Osteocyte (in vitro differentiated cells): ENCODE measurements at places on chromosomes 7 and 10. TPM values are rescaled to one million over a fixed set of nuclear protein-coding genes. Genes with fewer than 3 reads are reported as not detected.

The GTPBP4 gene
- 47.7 and 53.7 TPM in 2 replicates for total RNA-seq

The IMMP2L gene
- 15.6 and 18.5 TPM in 2 replicates for total RNA-seq

The CYP3A4 gene
- not detected in 2 replicates for total RNA-seq

The GHRHR gene
- total RNA-seq = not detected in 2 replicates

The RHOBTB1 gene
- total RNA-seq = 16.0 and 17.2 TPM in 2 replicates

The KIF20B gene
- total RNA-seq = 9.8 and 9.9 TPM in 2 replicates

The GNGT1 gene
- total RNA-seq = not detected in 2 replicates

The ARHGAP22 gene
- 0.64 and 1.1 TPM in 2 replicates for total RNA-seq

The LRMDA gene
- total RNA-seq = 0.19 and 1.3 TPM in 2 replicates

The WIPF3 gene
- total RNA-seq = not detected in 2 replicates

The SORBS1 gene
- total RNA-seq = 1.7 TPM in 2 replicates

The AFAP1L2 gene
- total RNA-seq = 4.0 and 5.7 TPM in 2 replicates

The EPO gene
- not detected in 2 replicates for total RNA-seq

The CPED1 gene
- 3.4 and 3.9 TPM in 2 replicates for total RNA-seq

The TMEM225B gene
- 1.1 and 1.6 TPM in 2 replicates for total RNA-seq

The KNDC1 gene
- total RNA-seq = not detected in 2 replicates

The NODAL gene
- not detected in 2 replicates for total RNA-seq

The SH3PXD2A gene
- total RNA-seq = 43.0 and 46.6 TPM in 2 replicates

The HMX3 gene
- not detected in 2 replicates for total RNA-seq

The CYP26C1 gene
- 0.08 TPM in 1 of 2 replicates, not detected in the other for total RNA-seq

The OPN1SW gene
- total RNA-seq = not detected in 2 replicates

The EEF1AKMT2 gene
- total RNA-seq = 21.9 and 22.0 TPM in 2 replicates

The ANXA8 gene
- total RNA-seq = not detected in 2 replicates

The INPP5A gene
- total RNA-seq = 35.0 and 36.4 TPM in 2 replicates

The TMEM236 gene
- 0.08 and 0.11 TPM in 2 replicates for total RNA-seq
